ENCODE measurements at places on chromosomes 2 and 18. TPM values are rescaled to one million over a fixed set of nuclear protein-coding genes. Genes with fewer than 3 reads are reported as not detected.
A peak's percentile ranks its signal among the peaks of the same experiment; 100 is the strongest.

DNA sequence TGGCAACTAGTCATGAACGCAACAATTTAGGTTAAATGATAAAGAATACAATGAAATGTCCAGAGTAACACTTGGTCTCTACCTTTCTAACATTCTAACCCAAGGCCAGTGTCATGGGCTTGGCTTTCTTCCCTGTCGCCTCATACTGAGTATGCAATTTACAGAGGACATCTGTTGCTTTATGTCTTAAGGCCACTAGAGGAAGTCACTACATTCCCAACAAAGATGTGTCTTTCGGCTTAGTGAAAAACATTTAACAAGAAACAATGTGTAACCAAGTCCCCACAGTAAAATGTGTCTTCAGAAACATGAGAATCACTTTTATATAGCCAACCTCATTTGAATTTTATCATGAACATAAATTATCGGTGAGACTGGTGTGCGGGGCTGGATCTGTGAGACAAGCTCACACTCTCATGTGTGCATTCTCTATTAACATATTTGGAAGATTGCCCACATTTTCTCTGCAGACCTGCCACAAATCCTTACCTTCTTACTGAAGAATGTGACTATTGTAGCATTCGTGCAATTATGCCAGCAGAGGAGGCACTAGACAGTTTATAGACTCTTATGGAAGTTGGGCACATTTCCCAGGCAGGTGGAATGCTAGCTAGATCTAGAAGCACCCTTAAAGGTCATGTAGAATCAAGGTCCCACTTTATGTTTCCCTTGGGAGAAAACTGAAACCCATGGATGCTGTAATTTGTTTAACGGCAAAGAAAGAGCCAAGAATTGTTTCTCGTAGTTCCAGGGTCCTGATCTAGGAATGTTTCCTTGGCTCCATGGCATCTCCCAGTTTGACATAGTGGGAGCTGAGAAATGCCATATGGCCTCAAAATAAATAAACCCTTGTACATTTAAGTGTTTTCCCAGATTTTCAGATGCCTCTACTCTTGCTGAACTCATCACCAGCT is 101.8 kb downstream of the CD226 start:
- DNase-seq = no peak

GRCh38 chr2:145124085-145124484 is 604.2 kb upstream of the ZEB2 start:
- DNase-seq = no peak

DNA sequence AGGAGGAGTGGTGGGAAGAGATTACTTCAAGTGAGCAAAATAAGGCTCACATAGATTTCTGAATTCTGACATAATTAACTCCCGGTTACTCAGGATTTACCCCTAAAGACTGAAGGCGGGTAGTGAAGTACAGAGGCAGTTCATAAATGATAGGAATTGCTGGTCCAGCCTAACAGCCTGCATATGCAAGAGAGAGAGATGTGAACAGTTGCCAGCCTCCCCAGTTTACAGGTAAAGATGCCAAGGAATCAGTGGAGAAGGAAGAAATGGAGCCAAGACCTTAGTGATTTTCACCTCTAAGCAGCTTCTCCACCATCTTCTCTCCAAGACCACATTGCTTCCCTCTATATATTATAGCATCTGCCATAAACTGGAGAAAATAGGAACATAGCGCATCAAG is 91.8 kb upstream of the THUMPD2 start:
- no peak for DNase-seq

Gene ZEB2
- 89.1 TPM for total RNA-seq

DNA sequence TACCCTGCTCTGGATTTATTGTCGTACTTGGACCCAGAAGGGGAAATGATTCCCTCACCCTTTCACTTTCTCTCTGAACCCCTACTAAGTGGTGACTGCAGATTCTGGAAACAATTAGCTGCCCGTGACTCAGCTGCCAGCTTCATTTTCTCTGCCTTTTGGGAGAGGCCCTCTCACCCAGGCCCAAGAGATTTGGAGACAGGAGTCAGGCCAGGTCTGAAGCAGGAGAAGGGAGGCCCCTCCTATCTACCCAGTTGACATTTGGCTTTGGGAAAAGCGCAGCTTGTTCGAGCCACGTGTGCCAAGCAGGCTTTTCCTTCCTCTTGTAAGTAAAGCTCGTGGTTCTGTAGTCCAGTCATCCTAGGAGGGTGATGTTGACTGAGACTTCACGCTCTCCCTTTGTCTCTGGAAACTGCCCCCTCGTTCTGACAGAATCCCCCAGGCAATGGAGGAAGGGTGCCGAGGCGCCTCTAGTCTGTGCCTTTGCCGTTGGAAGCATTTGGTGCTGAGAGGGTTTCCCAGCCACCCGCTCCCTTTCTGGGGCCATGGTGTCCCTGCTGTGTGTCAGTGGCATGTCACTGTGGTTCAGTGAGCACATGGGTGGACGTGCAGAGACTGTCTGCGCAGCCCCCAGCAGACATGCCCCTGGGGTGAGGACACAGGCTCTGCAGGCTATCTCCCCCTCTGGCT is 8.6 kb downstream of the OXER1 start:
- DNase-seq = no peak

GRCh38 chr2:241084856-241085444 is 17.1 kb downstream of the MTERF4 start:
- no peak for DNase-seq

GRCh38 chr18:9177031-9177430 is 40.5 kb downstream of the ANKRD12 start:
- DNase-seq = no peak

Gene PLCD4
- total RNA-seq = 0.99 TPM

- DNase-seq = peak; percentile 62
These were observed 189.5 kb downstream of the TFCP2L1 start for GRCh38 chr2:121095257-121096080.

DNA sequence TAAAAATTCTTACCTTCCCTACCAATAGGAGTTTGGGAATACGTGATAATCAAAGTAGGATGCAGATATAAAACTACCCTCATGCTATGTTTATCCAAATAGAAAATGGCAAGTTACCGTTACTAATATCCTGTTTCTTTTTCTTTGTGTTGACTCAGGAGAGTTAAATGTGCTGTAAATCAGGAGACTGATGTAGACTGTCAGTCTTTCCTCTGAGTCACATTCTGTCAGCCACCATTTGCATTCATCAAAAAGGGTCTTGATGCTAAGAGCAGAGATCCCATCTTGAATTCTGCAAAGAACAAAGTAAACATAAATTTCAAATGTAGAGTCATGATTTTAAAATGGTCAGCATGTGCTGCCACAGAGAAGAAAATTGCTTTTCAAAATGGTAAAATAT is 712.8 kb downstream of the SOCS6 start:
- DNase-seq = no peak

DNA sequence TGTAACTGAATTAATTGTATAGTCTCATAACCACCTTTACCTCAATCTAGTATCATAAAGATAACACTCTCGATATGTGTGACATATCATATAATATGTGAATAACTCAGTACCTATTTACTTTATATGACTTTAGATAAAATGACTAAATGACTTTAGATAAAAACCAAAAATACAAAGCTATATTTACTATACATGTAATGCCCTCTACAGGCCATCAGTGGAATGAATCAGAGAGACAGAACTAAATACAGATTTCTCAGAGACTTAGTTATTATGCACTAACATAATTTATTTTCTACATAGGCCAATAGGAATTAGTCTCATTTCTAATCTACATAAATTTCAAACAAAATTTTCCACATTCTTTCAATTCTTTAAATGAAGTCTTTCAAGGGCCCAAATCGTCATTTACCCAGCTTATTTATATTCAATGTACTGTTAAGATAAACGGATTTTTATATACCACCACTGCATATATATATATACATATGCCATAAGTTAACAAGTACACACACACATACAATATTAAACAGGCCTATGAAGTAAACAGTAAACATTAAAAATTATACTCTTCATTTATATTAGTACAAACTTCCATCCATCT is 219.9 kb downstream of the EXOC6B start:
- DNase-seq = no peak

GRCh38 chr2:236085211-236085610 is 83.0 kb downstream of the GBX2 start:
- DNase-seq = no peak

DNA sequence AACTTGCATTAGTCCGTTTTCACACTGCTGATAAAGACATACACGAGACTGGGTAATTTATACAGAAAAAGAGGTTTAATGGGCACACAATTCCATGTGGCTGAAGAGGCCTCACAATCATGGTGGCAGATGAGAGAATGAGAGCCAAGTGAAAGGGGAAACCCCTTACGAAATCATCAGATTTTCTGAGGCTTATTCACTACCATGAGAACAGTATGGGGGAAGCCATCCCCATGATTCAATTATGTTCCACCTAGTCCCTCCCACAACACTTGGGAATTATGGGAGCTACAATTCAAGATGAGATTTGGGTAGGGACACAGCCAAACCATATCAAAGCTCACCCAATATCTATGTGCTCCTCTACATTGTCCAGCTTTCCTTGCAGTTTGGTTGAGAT is 16.0 kb upstream of the SERPINE2 start:
- DNase-seq = no peak

Gene FBXO36
- 0.58 TPM for total RNA-seq

Gene AP1S3
- 0.47 TPM for total RNA-seq

Gene DOK6
- 0.96 TPM for total RNA-seq

- no peak for DNase-seq
These were observed 40.6 kb upstream of the CCNYL1 start for GRCh38 chr2:207670887-207671286.

Gene SP140L
- total RNA-seq = 4.3 TPM

Gene MOCOS
- total RNA-seq = 0.33 TPM

DNA sequence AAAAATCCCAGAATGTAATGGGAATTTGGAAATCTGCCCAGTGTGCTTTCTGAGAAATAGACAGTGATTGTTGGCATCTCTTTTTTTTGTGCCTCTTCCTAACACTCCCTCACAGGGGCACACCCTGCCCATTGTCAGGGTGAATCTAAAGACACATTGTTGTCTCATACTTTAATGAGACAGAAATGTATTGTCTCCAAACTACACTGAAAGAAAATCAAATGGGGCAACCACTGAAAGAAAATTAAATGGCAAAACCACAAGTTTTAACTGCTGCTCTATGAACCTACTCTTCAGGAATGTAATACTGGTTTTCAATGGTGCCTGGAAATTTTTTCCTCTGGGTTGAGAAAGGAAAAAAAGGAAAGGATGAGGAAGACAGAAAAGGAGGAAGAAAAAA is 43.2 kb upstream of the GLS start:
- DNase-seq = no peak

- DNase-seq = no peak
These were observed 237.0 kb downstream of the HNMT start for GRCh38 chr2:138201286-138201685.

Gene CNTNAP5
- not detected for total RNA-seq

- no peak for DNase-seq
These were observed 4.9 kb upstream of the PHLPP1 start for GRCh38 chr18:62710417-62710816.

DNA sequence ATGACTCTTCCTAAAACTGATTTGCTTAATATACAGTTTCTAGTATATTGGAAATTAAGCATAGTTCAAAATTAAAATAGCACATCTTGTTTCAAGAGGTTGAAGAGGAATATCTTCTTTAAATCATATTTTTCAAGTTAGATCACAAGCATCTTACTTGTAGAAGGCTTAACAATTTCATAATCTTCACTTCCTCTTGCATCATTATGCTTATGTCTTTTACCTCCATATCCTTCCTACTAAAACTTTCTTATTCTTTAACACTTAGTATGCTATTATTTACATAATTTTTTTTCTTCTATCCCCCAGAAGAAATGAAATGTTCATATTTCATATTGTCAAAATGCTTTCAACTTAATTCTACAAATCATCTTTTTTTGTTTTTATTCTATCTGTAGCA is 1354.9 kb upstream of the TMEFF2 start:
- no peak for DNase-seq

- no peak for DNase-seq
These were observed 77.2 kb downstream of the LTBP1 start for GRCh38 chr2:33023728-33024500.

DNA sequence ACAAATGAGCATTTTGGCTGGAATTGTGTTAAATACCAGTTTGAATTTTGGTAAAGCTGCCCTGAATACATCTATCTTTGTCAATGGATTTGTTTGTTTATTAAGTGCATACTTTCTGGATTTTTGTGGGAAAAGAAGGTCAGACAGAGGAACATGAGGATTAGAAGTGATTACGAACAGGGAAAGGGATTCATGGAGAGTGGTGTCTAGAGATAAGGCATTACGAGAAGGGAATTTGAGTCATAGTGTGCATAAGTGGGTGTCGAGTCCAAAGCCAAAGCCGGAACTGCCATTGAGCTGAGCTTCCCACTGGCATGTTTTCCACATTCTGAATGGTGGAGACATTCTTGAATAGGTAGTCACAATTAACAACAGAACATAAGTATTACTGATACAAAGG is 68.9 kb upstream of the EFEMP1 start:
- no peak for DNase-seq

Gene SH2D6
- total RNA-seq = not detected

Gene SETBP1
- total RNA-seq = 10.3 TPM

DNA sequence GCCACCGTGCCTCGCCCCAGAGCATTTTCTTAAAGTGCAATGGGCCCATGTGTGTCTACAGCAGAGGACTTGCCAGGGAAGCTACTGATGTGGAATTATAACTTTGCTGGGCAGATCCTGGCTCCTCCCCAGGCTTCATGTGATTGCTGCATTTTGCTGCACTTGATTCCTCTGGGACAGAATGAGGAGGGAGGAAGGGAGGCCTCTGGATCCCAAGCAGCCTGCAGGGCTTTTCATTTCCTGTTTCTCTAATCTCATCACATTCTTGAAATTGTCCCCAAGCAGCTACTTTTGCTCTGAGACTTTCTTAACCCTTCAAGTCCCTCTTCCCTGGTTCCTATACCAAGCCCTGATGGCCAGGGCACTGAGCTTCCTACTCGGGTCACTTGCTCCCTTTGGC is 134.4 kb upstream of the SEC11C start:
- peak; percentile 68 for DNase-seq

Gene FOXD4L1
- total RNA-seq = 0.11 TPM

Gene LDLRAD4
- total RNA-seq = 43.3 TPM

Gene RTTN
- total RNA-seq = 10.6 TPM

GRCh38 chr18:60022671-60023276 is 123.0 kb downstream of the PMAIP1 start:
- no peak for DNase-seq

Gene MPHOSPH10
- total RNA-seq = 20.7 TPM

Gene RAX
- not detected for total RNA-seq

DNA sequence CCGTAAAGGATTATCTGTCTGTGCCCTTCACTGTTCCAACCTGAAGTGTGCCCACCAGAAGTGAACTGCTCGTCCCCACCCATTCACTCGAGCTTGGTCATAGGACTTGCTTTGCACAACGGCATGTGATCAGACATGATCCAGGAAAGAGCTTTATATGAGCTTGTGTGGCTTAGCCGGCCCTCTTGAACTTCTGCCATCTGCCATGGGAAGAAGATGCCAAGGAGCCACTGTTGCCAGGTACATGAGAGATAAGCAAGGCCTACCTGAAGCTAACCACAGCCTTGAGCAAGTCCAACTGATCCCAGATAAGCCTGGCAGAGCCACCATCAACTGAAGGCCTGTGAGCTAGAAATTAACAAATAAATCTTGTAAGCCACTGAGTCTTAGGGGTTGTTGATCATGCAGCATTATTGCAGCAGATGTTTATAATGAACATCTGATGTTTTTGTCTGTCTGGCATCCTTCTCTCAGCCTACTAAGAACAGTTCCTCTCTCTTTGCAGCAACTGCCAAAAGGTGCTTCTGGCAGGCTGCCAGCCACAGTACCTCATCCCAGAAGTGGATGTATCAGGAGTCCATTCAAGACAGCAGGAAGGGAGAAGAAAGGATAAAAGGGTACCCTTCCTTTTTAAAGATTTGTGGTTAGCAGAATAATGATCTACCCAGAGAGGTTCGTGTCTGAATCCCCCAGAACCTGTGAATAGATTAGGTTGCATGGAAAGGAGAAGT is 16.8 kb downstream of the DBI start:
- DNase-seq = peak; percentile 20
